ENCODE measurements at places on chromosomes 13 and 19. TPM values are rescaled to one million over a fixed set of nuclear protein-coding genes. Genes with fewer than 3 reads are reported as not detected.

Gene ANKLE1
- 8.2 TPM for polyA plus RNA-seq

DNA sequence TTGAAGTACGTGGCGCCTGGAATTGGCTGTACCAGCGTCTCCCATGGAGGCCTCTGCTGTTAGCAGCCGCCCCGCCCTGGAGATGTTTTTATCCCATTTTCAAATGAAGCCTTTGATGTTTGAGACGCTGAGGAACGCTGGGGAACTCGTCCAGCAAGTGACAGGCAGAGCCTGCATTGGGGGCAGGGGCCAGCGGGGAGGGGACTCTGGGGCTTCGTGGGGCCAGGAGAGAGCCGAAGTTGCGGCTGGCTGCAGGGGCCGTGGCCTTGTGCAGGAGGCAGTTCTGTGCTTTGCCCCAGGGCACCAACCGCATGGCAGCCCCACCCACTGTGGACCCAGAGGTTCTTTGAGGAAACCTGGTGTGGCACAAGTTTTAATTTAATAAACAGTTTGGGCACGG is 13.5 kb downstream of the SPPL2B start:
- no peak overlapping the region for H3K4me3 ChIP-seq
- no peak overlapping the region for H3K27ac ChIP-seq
- peaks cover 80% of the 10 kb centered on the region for H3K4me1 ChIP-seq
- DNase-seq = no peak
- H3K36me3 ChIP-seq = peaks cover 38% of the 10 kb centered on the region

DNA sequence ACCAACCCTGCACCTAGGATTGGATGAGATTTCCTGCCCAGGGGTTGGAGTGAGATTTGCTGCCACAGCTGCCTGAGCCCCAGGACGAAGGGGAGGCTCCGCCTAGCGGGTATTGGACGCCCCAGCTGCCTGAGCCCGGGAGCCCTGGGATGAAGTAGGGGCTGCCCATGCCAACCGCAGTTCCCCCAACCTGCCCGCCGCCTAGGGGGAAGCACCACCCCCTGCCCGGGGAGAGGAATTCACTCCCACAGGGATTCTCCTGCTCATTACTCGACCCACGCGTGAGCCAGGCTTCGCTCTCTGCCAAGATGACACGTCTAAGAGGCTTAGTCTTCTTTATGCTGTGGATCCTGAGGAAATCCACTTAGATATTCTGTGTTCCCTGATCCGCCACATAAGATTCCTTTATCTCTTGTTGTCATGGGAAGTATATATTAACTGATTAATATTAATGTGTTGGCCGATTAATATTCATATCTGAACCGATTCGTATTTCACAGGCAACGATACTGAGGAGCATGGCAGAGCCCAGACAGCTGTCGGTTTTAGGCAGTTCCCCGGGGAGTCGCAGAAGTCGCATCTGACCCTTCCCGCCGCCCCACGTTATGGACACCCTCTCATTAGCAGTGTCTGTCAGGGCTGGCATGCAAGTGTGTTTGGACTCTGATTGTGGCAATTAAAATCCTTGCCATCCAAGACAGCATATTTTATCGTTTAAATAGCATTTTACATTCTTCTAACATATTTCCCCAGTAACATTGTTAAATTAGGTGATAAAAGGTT is 44.5 kb upstream of the KCTD15 start:
- no peak for DNase-seq
- no peak overlapping the region for H3K27ac ChIP-seq
- H3K4me1 ChIP-seq = no peaks in the 10 kb centered on the region
- H3K36me3 ChIP-seq = no peaks in the 10 kb centered on the region
- no peak overlapping the region for H3K4me3 ChIP-seq
- H3K27me3 ChIP-seq = peaks cover 2% of the 10 kb centered on the region

DNA sequence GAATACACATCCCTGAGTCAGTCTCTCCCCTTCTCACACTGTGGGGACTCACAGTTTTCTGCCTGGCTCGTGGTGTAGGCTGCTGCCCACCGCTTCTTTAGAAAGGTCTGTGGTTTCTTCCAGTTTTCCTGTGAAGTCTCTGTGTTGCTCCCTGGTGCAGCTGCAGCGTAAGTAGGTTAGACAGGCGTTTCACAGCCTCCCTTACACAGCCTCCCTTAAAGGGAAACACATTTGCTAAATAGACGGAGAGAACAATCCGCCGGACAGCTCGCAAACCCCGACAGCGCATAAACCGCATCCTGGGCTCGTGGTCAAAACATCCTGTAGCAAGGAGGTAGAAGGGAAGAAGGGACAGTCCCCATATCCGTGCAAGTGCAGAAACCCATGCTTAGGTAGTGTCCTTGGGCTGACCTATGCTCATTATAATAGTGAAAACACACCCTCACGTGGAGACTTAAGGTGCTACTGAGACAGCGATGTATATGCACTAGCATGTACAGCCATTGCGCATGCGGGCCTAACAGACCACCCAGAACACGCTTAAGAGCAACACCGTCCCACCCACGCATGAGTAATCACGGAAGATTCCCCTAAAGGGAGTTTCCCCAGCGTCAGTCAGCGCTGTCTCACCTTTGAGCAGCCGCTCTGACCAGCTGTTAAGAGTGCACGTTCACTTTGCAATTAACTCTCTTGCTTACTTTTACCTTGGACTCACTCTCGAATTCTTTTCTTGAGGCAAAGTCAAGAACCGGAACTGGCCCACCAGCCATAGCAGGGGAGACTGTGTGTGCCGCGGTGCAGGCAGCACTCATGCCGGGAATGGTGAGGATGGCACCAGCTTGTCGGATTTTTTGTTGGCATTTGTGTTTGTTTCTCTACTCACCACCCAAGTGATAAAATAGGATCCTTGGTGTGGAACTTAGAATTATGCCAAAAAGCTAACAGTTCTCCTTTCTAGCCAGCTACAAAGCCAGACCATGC is 16.6 kb downstream of the SIGLEC8 start:
- no peaks in the 10 kb centered on the region for H3K36me3 ChIP-seq
- peaks cover 16% of the 10 kb centered on the region for H3K4me1 ChIP-seq
- peak overlapping the region; percentile 32 for H3K4me3 ChIP-seq
- DNase-seq = peak; percentile 53
- H3K27ac ChIP-seq = peak overlapping the region; percentile 83

- no peak overlapping the region for H3K27ac ChIP-seq
- no peaks in the 10 kb centered on the region for H3K36me3 ChIP-seq
- DNase-seq = no peak
- H3K4me1 ChIP-seq = no peaks in the 10 kb centered on the region
- H3K4me3 ChIP-seq = no peak overlapping the region
- H3K27me3 ChIP-seq = no peaks in the 10 kb centered on the region
Measured at GRCh38 chr13:40127476-40127875, 472.0 kb downstream of the COG6 start.

Gene ADPRHL1
- 0.58 TPM for polyA plus RNA-seq

DNA sequence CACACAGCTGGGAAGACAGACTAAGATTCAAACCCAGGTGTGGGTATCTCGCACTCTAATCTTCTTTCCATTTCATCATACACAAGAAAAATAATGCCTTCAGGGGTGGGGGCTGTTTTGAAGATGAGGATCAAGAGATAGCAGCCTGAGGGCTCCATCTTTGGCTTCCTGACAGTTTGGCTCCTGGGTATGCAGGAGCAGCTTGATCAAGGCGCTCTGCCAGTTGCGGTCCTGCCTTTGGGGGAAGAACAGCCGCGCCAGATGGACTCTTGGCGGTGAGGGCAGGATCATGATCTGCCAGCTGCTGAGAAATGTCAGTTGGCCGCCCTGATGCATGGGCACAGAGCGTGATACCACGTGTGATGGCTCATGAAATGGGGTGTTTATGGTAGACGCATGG is 119.1 kb downstream of the IER2 start:
- H3K27me3 ChIP-seq = peaks cover 61% of the 10 kb centered on the region
- peaks cover 6% of the 10 kb centered on the region for H3K4me1 ChIP-seq
- no peak overlapping the region for H3K4me3 ChIP-seq
- H3K27ac ChIP-seq = no peak overlapping the region

GRCh38 chr19:38655148-38655824 is 7.8 kb downstream of the ACTN4 start:
- H3K27me3 ChIP-seq = no peaks in the 10 kb centered on the region
- no peak overlapping the region for H3K27ac ChIP-seq
- H3K4me1 ChIP-seq = peaks cover 55% of the 10 kb centered on the region
- no peak overlapping the region for H3K4me3 ChIP-seq
- no peak for DNase-seq

GRCh38 chr19:45424191-45425058 is 708 bp upstream of the ERCC1 start:
- H3K27me3 ChIP-seq = no peaks in the 10 kb centered on the region
- peak overlapping the region; percentile 99 for H3K27ac ChIP-seq
- peaks cover 22% of the 10 kb centered on the region for H3K36me3 ChIP-seq
- peak overlapping the region; percentile 54 for H3K4me3 ChIP-seq

DNA sequence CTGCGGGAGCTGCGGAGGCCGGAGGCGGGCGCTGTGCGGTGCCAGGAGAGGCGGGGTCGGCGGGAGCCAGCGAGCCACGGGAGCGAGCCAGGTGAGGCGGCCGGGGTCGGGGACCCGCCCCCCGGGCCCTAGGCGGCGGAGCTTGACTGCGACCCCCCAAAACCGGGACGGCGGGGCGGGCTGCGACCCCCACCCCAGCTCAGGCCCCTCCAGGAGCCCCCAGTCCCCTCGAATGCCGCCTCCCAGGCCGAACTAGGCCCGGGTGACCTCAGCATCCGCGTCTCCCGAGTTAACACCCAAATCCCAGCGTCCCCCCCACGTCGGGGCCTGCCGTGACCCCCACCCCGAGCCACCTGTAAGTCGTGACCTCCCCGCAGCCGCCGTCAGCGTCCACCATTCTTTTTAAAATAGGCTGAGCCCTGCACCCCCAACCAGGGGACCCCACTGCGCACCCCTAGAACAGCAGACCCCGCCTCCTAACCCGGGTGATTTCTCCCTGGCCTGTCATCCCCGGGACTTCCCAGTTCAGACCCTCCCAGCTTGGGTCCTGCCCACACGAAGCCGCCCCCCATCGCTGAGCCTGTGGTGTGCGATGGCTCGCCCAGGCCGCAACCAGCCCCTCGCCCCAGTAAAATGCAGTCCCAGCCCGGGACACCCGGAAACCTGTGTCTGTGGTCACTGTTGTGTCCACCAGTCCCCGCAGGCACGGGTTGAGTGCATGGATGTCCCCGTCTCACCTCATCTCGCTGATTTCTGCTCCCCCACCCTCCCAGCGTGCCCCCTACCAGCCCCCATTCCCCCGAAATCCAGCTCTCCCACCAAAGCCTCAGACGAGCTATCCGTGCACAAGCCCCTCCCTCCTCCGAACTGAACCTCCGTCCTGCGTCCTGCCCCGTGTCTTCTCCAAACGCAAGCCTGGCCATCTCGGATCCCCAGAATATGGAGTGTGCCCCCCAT is 551 bp downstream of the FZR1 start:
- H3K4me3 ChIP-seq = peak overlapping the region; percentile 99
- DNase-seq = peak; percentile 62
- H3K36me3 ChIP-seq = peaks cover 31% of the 10 kb centered on the region

DNA sequence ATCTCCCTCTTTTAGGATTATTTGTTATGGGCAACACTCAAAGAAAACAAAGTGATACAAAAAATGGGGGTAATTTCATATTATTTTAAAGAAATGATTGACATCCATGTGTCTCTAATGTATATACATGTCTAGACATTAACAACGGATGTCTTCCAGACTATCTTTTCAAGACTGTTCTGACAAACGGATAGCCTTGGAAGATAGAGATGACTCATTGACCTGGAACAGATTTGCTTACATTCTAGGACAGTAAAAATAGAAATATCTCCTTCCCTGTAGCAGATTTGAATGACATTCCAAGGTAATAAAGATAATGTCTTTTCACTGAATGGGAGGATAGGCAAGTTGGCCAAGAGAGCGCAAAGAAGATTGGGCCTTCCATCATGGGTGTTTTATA is 26.2 kb upstream of the SLITRK6 start:
- no peak overlapping the region for H3K4me3 ChIP-seq
- H3K27ac ChIP-seq = no peak overlapping the region
- no peak for DNase-seq

- DNase-seq = no peak
- no peaks in the 10 kb centered on the region for H3K36me3 ChIP-seq
- H3K4me3 ChIP-seq = no peak overlapping the region
- no peak overlapping the region for H3K27ac ChIP-seq
Measured at GRCh38 chr13:30722361-30722760, 13.0 kb upstream of the ALOX5AP start.

Gene CLEC4M
- polyA plus RNA-seq = not detected

- no peak overlapping the region for H3K27ac ChIP-seq
- H3K4me1 ChIP-seq = no peaks in the 10 kb centered on the region
- H3K4me3 ChIP-seq = no peak overlapping the region
- no peaks in the 10 kb centered on the region for H3K27me3 ChIP-seq
- no peaks in the 10 kb centered on the region for H3K36me3 ChIP-seq
Measured at GRCh38 chr13:103638706-103639105, 572.5 kb upstream of the SLC10A2 start.

Gene KLK14
- polyA plus RNA-seq = not detected

Gene ZNF440
- polyA plus RNA-seq = 13.3 TPM

DNA sequence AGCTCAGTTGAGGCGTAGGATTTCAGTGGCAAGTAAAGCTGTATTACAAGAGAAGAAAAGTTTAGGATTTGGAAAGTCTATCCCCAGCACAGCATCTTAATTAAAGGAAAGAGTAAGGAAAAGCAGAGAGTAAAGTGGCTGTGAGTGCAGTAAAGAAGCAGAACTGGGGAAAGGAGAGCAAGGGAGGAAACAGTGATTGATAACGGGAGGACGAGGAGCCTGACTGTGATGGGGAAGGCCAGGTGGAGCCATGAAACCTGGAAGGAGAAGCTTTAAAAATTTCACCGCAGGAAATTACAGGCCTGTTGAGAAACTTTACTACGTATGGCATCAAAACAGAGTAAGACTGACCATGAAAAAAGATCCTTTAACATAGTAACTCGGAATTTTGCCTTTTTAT is 175.6 kb downstream of the SHISA2 start:
- no peaks in the 10 kb centered on the region for H3K27me3 ChIP-seq
- H3K36me3 ChIP-seq = no peaks in the 10 kb centered on the region
- no peaks in the 10 kb centered on the region for H3K4me1 ChIP-seq
- H3K4me3 ChIP-seq = no peak overlapping the region
- no peak for DNase-seq

DNA sequence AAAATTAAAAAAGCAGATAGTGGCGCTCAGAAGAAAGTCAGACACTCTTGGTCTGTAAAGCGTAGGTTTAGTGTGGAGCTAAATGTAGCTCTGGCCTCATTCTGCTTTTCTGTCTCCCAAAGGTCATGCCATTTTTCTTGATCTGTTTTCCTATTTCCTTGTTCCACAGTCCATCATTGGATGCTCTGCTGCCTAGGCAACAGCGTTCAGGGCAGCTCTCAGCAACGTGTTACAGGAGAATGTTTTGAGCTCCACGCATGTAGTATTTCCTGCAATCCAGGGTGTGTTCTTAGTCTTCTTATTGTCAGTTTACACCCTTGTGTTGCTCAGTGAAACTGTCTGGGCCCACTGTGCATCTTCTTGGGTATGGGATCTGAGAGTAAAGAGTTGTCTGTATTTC is 46.0 kb upstream of the PCDH8 start:
- H3K27me3 ChIP-seq = no peaks in the 10 kb centered on the region
- no peak for DNase-seq
- H3K4me3 ChIP-seq = no peak overlapping the region
- H3K27ac ChIP-seq = no peak overlapping the region

GRCh38 chr19:4375164-4376027 is 25.0 kb downstream of the SH3GL1 start:
- H3K27me3 ChIP-seq = no peaks in the 10 kb centered on the region
- peaks cover 88% of the 10 kb centered on the region for H3K4me1 ChIP-seq
- DNase-seq = peak; percentile 95
- peak overlapping the region; percentile 99 for H3K27ac ChIP-seq
- H3K36me3 ChIP-seq = peaks cover 62% of the 10 kb centered on the region

Gene CABP5
- not detected for polyA plus RNA-seq

Measured in K562 (cell line).